ENCODE measurements at places on chromosomes 7 and 10. TPM values are rescaled to one million over a fixed set of nuclear protein-coding genes. Genes with fewer than 3 reads are reported as not detected.

Gene PAX4
- not detected for total RNA-seq

Gene CYP2E1
- 2.1 TPM for total RNA-seq

Gene ADAMTS14
- total RNA-seq: not detected

Gene ABCA13
- total RNA-seq: not detected

Gene SEMA3D
- total RNA-seq: 0.36 TPM

Gene COL28A1
- 0.49 TPM for total RNA-seq

Gene GIMAP5
- 0.27 TPM for total RNA-seq

Gene TMEM26
- not detected for total RNA-seq

Gene EPHB6
- 69.6 TPM for total RNA-seq

Gene AKR1C4
- total RNA-seq: not detected
